ENCODE measurements at places on chromosomes 4 and X.
A peak's percentile ranks its signal among the peaks of the same experiment; 100 is the strongest.

GRCh38 chr4:6446538-6447451, 25.6 kb downstream of the PPP2R2C start:
- DNase-seq: no peak

GRCh38 chr4:82491251-82491960, 61.0 kb downstream of the ENOPH1 start:
- DNase-seq: no peak

GRCh38 chr4:11408233-11408967, 20.3 kb downstream of the HS3ST1 start:
- no peak for DNase-seq

GRCh38 chrX:63658920-63659319, 126.1 kb downstream of the ARHGEF9 start:
- no peak for DNase-seq

GRCh38 chrX:106615041-106615440, 3.3 kb downstream of the RADX start:
- no peak for DNase-seq

- no peak for DNase-seq
Observed at GRCh38 chr4:185068837-185069236, 50.5 kb downstream of the HELT start.

DNA sequence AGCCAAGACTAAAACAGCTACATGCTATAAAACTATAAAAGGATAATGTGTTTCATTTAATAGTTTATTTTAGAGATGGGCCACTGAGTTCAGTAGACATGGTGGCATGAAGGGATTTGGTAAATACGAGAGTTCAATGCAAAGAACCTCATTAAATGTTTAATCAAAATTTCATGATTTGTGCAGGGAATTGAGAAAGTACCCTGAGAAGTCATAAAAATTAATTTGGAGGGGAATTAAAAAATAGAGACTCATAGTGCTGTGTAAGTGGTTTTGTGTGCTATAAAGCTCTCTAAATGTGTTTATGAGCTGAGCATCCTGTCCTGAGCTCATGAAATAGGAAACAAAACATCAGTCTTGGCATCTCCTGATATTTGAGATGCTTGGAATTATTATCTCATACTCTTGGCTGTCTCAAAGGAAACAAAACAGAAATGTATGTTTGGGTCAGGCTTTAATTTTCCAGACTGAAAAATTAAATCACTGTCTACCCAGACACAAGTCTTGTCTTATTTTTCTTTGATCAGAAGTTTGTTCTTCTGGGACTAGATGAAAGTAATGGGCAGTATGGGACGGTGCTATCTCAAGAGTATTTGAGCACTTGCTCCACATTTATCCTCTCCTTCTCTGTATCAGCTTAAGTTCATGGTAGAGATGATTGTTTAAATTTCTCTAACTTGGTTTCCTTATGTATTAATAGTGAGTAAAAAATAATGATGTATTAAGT, 38.0 kb upstream of the EMCN start:
- no peak for DNase-seq

DNA sequence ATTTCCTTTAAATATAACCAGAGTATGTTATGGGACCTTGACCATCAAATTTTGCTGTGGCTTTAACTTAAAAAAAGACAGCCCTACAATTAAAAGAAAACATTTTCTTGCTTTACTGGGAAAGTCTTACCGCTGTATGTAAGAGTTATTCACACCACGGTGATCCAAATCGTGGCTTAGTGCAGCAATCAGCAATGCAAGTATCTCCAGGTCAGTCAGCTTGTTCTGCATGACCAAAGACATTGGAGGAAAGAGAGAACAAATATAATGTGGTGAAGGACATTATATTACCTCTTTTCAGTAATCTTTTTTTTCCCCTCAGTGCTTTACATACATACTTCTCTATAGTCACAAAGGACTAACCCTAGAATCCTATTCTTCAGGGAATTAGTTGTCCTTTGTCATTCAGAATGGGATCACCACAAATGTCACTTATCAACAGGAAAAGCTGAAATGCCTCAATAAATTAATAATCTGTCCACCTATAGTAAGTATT, 109.6 kb downstream of the PDE5A start:
- DNase-seq: no peak

DNA sequence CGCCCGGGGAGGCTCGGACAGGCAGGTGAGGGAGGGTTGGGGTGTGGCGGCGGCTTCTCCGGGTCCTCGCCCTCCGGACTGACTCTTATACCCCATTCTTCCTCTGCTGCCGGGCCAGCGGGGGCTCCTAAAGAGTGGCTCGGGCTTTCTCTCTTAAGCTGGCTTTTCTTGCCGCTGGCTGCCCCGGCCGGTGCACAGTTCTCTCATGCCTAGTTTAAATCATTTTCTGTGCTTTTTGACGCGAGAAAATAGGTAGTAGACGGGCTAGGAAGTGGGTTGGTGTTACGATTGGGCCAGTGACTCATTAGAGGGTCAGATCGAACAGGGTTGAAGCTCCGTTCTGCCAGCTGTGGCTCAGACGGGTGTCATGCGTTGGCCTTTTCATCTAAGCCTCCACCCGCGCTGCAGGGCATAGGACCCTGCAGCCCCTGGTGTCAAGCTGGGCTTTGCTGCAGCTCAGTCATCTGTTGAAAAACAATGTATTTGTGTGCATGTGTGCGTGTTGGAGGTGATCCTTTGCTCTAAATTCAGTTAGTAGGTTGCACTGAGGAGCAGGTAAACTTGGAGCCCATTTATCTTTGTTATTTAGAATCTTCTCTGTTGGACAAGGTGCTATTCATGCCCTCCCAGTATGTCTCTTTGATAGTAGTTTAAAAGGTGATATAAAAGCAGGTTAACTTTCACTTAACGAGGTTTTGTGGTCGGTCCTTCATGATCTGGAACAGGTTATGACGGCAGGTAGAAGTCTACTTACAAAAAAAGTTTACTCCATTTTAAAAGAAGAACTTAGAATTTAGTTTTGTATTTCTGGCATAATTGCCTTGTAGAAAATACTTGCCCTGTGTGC, 802 bp downstream of the BMP2K start:
- DNase-seq: peak; percentile 47

- DNase-seq: peak; percentile 10
Observed at GRCh38 chrX:102129473-102129872, 4.0 kb downstream of the TCEAL2 start.

- peak; percentile 48 for DNase-seq
Observed at GRCh38 chrX:13005661-13006473, 31.0 kb downstream of the TMSB4X start.

- no peak for DNase-seq
Observed at GRCh38 chrX:9416562-9417348, 48.1 kb upstream of the TBL1X start.

- DNase-seq: no peak
Observed at GRCh38 chr4:154939851-154940250, 158.8 kb downstream of the RBM46 start.

GRCh38 chr4:10196191-10196590, 79.6 kb upstream of the WDR1 start:
- no peak for DNase-seq

DNA sequence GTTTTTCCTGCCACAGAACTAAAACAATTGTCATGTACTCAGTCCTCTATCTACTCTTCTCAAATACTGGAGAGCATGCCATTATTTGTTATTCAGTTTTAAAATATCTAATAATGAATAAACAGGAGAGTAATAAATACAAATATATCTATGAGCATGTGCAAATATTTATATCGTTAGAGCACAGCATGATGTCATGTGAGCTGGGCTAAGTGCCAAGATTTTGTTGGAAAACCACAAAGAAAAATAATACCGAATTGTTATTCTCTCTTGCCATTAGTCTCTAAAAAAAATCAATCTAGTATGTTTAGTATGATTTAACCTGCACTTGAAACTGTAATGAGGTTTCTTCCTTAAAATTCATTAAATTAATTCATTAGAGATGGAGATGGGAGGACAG, 97.3 kb downstream of the DDX60 start:
- DNase-seq: peak; percentile 72

DNA sequence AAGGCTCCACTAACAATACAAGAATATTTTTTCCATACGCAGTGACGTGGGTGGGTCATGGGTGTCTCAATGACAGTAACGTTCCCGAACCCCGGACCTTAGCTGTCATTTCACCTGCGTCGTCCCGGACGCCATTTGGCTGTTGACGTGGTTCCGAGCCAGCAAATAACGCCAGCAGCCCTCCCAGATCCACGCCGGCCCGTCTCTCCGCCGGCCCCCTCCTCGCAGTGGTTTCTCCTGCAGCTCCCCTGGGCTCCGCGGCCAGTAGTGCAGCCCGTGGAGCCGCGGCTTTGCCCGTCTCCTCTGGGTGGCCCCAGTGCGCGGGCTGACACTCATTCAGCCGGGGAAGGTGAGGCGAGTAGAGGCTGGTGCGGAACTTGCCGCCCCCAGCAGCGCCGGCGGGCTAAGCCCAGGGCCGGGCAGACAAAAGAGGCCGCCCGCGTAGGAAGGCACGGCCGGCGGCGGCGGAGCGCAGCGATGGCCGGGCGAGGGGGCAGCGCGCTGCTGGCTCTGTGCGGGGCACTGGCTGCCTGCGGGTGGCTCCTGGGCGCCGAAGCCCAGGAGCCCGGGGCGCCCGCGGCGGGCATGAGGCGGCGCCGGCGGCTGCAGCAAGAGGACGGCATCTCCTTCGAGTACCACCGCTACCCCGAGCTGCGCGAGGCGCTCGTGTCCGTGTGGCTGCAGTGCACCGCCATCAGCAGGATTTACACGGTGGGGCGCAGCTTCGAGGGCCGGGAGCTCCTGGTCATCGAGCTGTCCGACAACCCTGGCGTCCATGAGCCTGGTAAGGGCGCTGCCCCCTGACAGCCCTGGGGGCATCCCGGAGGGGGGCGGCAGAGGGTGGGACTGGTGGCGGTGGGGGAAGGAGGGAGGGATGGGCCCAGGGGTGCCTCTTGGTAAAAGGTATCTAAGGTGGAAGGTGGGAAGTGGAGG, at the start of gene CPE:
Gene CPE (plus strand): TSS at position 264 of the 933 bp plus-strand sequence. CDS start 214 bp downstream, at position 478.
- peak; percentile 83 for DNase-seq

DNA sequence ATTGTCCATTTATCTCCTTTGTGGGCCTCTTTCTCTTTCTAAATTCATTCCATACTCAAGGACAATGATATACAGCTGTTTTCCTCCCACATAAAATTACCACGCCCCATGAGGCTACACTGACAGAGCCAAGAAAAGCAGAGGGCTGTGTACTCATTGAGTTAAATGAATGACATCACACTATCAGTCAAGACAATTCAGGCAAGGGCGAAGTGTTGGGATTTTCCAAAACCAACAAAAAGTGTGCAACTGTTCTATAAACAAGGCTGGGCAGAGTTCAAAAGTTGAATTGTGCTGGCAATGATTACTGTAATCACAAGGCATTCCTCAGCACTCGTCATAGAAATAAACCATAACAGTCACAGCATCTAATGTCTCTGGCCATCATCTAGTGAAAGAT, 799.6 kb upstream of the DIAPH2 start:
- peak; percentile 47 for DNase-seq

- DNase-seq: no peak
Observed at GRCh38 chr4:165928601-165929000, 55.6 kb downstream of the TLL1 start.

DNA sequence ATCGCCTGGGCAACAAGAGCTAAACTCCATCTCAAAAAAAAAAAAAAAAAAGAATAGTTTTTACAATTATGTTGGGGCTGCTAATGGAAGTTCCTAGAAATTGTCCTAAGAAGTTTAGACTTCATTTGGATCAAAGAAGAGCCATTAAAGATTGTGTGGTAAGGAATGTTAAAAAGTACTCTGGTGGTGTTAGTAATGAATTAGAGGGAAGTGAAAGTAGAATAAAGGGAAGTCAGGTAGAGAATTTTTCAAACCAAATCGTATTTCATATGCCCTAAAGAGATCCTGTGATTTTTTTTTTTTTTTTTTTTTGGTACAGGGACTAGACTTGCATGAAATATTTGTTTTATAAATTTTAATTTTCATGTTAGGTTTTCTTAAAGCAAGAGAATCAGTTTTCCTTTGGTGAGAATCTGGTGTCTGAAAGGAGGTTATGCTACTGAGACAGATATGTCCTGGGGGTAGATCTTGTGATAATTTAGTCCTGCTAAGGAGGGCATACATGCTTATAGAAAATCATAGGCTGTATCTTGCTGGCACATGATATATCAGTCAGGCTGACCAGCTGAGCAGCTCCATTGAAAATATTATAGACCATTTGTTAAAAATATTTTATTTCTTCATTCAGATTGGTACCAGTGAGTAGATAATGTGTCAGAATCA, 10.7 kb downstream of the SEC24B start:
- no peak for DNase-seq

DNA sequence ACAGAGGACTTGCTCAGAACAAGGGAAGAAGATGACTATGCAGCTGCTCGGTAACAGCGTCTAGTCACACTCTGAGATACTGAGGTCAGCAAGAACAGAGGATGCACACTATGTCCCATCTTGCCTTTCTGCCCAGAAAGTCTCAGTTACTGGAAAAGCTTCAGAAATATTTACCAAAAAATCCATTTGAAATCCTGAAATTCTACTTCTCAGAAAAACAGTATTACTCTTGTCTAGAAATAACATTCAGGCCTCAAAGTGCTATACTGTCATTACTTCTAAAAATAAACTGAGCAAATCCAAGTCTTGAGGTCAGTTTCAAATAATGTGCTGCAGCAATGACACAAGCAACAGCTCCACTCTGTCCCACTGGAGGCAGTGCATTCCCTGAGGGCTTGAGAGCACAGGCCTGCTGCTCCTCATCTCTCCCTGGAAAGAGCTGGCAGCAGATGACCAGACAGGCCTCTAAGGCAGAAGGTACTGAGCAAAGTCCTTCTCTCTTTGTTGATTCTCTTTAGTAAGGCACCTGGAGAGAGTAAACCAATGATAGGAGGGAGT, 76.9 kb downstream of the CAMK2D start:
- DNase-seq: peak; percentile 79

DNA sequence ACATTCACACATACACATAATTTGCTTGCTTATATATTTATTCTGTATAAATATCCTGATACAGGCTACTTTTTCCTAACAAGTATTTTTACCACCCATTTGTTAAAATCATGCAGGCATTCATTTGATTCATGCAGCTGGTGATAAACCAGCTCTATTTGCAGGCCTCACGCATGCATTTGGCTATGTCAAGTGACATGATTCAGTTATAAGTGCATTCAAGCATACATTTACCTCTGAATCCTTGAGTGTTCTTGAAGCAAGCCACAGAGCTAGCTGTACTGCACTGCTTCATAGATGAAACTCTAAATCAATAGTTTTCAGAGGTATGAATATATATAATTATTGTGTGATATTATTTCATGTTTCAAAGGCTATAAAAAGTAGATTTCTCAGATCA, 544.0 kb upstream of the AGA start:
- no peak for DNase-seq

GRCh38 chr4:140186651-140187315, 32.8 kb upstream of the MAML3 start:
- peak; percentile 80 for DNase-seq

DNA sequence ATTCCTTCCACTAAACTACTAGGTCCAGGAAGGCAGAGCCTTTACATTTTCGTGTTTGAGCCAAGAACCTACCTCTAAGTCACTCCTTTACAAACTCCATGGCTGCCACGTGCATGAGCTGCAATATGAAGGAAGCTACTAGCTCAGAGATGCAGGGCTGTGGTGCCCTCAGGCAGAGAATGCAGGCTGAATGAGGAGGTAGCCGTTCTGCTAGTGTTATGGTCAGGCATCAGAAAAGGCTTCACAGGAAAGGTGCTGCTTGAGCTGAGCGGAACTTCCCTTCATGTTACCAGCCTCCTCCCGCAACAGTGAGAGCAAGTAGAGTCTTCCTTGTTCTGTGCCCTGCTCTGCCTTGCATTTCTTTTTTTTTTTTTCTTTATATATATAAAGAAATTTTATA, 148.3 kb upstream of the PACRGL start:
- no peak for DNase-seq

GRCh38 chrX:118718737-118719136, 8.7 kb upstream of the IL13RA1 start:
- no peak for DNase-seq

Data from astrocyte of the spinal cord (primary cell).